ENCODE measurements at places on chromosomes 1 and 21.

- no peak for DNase-seq
Observed at GRCh38 chr1:38331496-38332210, 285.1 kb upstream of the POU3F1 start.

- DNase-seq = no peak
Observed at GRCh38 chr21:34243562-34243961, 120.2 kb upstream of the KCNE2 start.

GRCh38 chr21:38340131-38340530, 83.3 kb downstream of the KCNJ15 start:
- DNase-seq = no peak

DNA sequence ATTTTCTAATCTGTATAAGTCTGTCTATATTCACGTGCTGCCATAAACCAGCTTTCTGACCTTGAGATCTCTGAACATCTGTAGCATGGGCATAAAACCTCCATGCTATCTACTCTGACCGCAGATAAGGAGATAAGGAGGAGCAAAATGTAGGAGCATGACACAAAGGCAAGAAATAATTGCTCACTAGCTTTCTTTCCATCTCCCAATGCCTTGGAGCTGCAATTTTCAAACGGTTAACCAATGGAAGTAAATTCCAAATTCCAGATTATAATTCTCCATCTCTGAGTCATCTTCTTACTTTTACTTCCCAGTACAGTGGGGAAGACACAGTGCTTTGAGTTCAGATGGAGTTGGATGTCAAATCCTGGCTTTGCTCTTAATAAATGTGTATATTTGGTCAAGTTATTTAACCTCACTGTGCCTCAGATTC, 41.6 kb downstream of the CD58 start:
- DNase-seq = no peak

DNA sequence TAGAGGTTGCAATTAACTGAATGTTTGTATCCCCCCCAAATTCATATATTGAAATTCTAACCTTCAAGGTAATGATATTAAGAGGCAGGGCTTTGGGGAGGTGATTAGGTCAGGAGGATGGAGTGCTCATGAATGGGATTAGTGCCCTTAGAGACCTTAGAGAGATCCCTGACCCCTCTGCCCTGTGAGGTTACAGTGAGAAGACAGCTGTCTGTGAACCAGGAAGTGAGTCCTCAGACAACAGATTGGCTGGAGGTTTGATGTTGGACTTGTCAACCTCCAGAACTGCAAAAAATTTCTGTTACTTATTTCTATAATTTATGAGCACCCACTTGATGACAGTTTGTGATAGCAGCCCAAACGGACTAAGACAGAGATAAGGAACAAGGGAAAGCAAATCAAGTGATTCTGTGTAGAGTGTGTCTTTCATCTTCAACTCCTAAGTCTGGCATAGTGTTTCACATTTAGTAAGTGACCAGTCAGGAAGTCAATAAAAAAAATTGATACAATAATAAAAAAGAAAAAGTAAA, 30.0 kb upstream of the RWDD3 start:
- DNase-seq = no peak
